ENCODE measurements at places on chromosomes 4 and X. TPM values are rescaled to one million over a fixed set of nuclear protein-coding genes. Genes with fewer than 3 reads are reported as not detected.

RPS3A gene
- 4,133 TPM for total RNA-seq

SMIM10L2A gene
- total RNA-seq = 0.33 TPM

C4orf51 gene
- not detected for total RNA-seq

TMEM271 gene
- total RNA-seq = not detected

ENOX2 gene
- total RNA-seq = 13.2 TPM

IL15 gene
- total RNA-seq = 2.3 TPM

TDO2 gene
- total RNA-seq = 1.8 TPM

SCML2 gene
- total RNA-seq = 1.5 TPM

EDA gene
- 1.4 TPM for total RNA-seq

P2RY8 gene
- total RNA-seq = not detected

CENPE gene
- total RNA-seq = 26.9 TPM

DMD gene
- total RNA-seq = 10.3 TPM

Data from fibroblast of the aortic adventitia (primary cell).